ENCODE measurements at places on chromosomes 3 and 15.

DNA sequence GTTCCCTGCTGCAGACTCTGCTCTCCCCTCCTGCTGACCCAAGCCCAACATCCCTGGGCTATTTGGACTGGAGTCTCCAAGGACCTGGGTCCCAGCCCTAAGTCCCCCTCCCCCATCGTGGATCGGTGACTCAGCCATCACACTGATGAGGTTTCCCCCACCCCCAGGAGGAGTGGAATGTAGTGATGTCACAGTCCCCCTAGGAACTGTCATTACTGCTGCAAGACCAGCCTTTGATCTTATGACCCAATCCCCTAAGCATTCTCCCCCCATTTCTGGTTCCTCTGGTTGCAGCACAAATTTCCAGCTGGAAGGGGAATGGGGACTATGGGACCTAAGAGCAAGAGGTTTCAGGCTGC lies 63.4 kb upstream of the CSPG4 start:
- no peak for DNase-seq

- no peak for DNase-seq
These were observed 27.3 kb upstream of the PRTG start for GRCh38 chr15:55770261-55770660.

DNA sequence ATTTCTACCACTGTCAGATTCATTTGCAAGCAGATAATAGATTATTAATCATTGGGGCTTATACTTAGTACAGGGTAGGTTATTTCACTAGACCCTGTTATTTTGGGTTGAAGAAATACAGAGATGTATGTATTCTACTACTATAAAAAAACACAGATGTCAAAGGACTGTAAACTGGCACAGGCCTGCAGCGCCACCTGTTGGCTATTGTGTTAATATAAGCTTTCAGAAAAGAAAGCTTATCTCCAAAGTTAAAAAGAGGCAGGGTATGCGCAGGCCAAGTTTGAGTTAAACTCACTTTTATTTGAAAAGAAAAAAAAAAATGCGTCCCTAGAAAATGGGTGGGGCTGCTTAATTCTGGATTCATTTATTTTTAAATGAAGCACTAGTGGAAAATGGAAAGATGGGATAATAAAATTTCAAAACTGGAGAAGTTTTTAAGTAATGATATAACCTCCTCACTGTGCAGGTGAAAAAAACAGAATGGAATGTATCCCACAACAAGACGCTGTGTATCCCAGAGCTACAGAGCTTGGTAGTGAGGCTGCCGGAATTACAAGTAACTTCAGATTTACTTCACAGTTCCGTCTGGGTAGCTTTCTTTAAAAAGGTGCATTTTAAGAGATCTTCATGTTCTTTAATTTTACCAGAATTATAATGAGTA lies 407.2 kb upstream of the TGFBR2 start:
- no peak for DNase-seq

GRCh38 chr3:46960081-46960701 lies 16.4 kb downstream of the CCDC12 start:
- no peak for DNase-seq

GRCh38 chr15:63974021-63974420 lies 72.3 kb downstream of the DAPK2 start:
- DNase-seq = no peak

GRCh38 chr15:96627031-96627568 lies 296.6 kb downstream of the NR2F2 start:
- DNase-seq = no peak

GRCh38 chr3:132289316-132289715 lies 27.9 kb upstream of the ACP3 start:
- no peak for DNase-seq

DNA sequence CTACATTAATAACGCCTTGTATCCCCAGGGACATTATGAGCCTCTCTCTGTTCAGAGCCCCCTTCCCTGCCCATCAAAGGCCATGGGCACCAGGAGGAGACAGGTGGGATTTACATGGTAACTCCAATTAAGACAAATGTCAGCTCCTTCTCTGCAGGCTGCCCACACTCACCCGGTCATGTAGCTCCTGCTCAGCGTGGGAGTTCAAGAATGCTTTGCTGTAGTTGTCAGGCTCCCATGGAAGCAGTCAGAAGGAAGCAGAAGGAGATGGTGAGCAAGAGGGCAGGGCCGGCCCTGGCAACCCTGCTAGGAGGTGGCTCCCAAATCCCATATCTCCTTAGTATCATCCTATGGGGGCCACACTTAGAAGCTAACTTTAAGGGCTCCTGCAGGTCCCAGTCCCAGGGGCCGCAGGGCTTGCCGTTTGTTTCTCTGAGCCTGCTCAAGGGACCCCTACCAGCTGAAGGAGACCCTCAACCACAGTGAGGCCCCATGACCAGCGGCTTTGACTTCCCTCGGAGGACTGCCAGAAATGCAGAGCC lies 218.4 kb upstream of the TLE3 start:
- no peak for DNase-seq

GRCh38 chr3:8840556-8840955 lies 71.1 kb upstream of the OXTR start:
- no peak for DNase-seq

DNA sequence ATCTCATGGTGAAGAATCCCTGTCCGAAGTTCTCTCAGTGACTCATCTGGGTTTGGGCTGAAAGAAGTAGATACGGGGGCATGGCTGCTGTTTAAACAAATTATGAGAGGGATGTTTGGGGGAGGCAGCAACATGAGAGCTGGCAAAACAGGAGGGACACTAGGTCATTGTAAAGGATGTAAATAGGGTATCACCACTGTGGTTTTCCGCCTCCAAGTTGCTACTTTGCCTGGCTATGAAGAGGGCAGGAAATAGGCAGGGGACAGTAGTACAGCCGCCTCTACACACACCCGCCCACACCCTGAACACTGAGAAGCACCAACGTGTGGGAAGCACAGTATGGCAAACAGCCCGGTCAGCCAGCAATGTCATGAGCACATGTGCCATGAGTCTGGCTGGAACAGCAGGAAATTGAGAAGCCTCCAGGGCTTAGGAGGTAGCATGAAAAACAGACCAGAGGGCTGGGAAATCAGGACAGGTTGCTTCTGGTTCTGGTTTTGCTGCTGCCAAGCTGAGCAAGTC lies 17.1 kb downstream of the HEXA start:
- no peak for DNase-seq

GRCh38 chr15:100121285-100121684 lies 220.5 kb downstream of the ADAMTS17 start:
- no peak for DNase-seq

DNA sequence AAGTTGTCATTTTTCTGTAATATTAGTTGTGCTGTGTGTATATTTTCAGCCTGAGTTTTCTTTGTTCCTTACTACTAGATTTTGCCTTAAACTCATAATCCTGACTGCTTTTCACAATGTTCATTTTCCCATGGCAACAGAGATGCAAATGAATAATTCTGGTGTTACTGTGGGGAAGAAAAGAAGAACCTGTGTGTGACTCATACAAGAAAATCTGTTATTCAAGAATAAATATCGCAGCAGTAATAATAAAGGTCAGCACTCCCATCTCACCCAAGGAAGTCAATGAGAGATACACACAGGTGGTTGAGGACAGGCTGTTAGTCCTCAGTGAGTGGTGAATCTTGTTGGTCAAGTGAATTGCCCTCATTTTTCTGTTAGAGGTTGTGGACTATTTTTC lies 656.6 kb upstream of the NAALADL2 start:
- DNase-seq = no peak

GRCh38 chr3:32414522-32415202 lies 23.0 kb downstream of the CMTM7 start:
- DNase-seq = no peak

- no peak for DNase-seq
These were observed 24.4 kb downstream of the NR2F2 start for GRCh38 chr15:96354731-96355567.

DNA sequence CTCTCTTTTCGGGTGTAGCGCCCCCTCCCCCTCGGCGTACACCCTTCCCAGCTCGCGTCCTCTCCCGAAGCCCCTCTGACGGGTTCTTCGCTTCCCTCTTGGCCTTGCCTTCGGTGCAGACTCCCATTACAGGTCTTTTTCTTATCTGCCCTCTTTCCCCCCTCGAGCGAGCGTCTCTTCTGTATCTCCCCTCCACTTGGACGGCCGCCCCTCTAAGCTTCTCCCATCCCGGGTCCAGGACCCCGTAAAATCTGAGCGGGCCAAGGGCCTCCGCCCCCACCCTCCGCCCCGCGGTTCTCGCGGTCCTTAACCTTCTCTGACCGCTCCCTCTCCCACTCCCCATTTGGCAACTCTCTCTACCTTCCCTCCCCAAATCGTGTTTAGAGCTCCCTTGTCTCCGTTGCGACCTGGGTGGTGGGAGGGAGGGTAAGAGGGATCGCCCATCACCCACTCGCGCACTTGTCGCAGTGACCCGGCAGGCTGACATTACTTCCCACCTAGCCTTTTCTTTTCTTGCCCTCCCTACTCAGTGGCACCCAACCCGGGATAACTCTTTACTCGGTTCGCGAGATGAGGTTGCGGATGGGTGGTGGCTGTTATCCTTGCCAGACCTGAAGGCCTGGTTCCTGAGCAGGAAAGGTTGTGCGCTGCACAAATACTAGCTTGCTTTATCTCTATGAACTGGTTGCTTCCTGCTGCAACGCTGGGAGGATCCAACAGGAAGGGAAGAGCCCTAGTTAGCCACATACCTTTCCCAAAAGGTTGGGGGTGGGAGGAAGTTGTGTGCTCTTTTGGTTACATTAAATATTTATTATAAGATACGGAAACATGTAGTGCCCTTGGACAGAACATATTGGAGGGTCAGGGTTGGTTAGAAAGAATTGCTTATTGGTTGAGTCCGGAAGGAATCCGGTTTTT lies 922 bp downstream of the RAB11A start:
- no peak for DNase-seq

- DNase-seq = no peak
These were observed 528.7 kb downstream of the ZIC1 start for GRCh38 chr3:147937891-147938290.

DNA sequence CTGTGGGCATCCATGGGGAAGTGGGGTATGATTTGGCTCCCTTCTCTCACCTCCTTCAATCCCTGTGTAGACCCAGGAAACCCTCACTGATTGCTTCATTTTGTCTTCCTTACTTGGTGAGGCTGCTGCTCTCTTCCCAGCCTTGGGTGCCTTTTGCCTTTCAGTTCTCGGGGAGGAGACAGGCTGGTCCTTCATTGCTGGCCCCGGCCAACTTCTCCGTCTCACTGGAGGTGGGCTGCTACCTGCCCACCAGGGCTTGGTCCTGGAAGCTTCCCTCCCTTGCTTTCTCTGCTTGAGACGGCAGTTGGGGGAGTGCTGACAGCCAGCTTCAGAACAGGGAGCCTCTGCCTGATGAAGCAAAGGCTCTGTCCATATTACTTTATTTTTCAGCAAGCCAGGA lies 4.7 kb downstream of the FOXL2 start:
- DNase-seq = no peak

- no peak for DNase-seq
These were observed 17.3 kb downstream of the NIPA2 start for GRCh38 chr15:22855791-22856190.

- no peak for DNase-seq
These were observed 45.3 kb downstream of the ANXA2 start for GRCh38 chr15:60352525-60352924.
